Left renal cortex interstitium (tissue), 4 donors: ENCODE measurements at places on chromosomes 1 and 21.

- DNase-seq, result no peak
Observed at GRCh38 chr1:39973503-39974135, 18.7 kb downstream of the MFSD2A start.

DNA sequence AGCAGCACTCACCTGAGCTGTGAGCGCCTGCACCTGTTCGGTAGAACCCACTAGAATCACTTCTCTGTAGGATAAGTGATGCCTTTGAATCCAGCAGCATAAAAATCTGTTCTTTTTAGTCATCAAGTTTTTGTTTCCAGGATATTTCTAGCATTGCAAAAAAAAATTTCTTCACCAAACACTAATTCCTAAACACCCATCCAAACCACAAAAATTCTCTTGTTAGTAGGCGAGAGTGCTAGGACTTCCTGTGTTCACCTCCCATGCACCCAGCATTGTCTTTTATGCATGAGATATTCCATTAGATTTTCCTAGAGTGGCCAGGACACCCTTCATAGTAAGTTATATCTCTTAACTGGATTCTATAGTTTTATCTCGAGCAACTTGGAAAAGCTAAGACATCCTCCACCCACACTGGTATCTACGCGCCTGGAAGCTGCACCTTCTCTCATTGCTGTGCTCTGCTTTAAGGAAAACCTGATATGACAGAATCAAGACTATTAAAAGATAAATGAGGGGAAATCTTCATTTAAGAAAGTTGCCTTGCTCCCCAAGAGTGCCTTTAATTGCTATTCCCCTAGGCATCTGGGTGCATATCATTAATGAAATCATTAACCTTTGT lies 12.3 kb downstream of the SERTAD4 start:
- no peak for DNase-seq

DNA sequence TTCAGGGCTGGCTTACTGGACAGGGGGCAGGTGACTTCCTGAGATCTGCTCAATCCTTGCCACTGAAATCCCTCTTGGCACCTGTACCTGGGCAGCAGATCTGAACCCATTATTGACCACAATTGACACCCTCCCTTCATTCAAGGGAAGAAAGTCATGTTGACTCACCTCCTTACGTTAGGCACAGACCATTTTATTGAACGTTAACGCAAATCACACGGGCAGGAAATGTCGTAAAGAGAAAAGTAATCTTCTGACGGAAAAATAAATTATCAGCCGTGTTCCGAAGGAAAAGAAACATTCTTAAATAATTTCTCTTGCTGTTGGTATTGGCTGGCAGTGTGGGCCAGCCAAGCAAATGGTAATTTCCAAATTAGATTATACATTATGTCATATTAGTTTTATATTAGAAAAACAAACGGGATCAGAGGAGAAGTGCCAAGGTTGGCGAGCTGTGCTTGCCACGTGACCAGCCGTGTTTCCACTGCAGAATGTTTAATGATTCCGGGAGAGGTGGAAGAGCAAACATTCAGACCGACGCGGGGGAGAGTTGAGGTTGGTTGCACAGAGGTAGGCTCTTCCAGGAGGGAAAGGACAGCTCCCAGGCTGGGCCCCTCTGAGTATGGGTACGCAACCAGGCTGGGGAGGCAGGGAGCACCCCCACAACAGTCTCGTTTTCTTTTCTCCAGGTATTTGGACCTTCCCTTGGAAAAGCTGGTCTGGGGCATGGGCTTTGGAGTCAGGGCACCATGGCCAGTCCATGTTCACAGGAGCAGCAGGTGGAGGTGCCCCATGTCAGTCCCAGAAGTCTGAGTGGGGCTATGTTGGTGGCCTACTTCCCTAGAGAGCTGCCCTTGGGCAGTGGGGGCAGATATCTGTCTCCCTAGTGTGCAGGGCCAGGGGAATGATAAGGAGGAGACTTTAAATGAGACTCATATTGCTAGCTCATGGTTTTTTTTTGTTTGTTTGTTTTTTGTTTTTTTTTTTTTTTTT lies 121.1 kb downstream of the FOXD2 start:
- DNase-seq, result no peak

DNA sequence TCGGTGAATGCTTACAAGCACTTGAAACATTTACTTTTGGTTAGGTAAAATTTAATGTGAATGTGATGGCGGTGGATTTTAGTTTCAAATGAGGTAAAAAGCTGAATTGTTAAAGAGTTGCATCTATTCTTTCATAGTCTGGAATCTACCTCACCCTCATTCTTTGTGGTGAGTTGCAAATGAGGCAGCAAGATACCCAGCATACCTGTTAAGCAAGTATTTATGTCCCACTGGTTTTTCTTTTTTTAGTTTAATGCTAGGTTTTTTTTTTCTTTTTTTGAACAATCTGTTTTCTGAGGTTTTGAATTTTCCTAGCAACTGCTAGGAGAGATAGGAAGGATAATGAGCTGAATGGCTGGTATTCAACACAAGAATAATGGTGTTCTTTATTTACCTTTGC lies 127.9 kb upstream of the CACYBP start:
- no peak for DNase-seq

DNA sequence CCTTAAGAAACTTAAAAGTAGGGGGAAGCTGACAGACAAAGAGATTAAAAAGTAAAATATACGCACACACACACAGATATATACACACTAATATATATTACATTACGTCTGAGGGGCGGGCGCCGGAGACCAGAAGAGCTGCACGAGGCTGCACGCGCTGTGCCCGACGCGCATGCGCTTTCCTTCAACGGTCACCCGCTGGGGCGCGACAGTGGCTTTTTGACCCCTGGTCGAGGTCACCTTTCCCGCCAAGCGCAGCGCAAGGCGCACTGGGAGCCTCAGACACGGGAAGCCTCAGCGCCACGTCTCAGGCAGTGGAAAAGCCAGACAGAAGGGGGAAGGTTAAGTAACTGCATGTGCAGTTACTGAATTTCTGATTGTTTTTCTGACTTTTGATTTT lies at the start of gene HORMAD1:
Gene HORMAD1, minus strand, starts transcription at position 193 of the 400 bp plus-strand sequence. CDS start 1,390 bp downstream, outside the sequence.
- no peak for DNase-seq

DNA sequence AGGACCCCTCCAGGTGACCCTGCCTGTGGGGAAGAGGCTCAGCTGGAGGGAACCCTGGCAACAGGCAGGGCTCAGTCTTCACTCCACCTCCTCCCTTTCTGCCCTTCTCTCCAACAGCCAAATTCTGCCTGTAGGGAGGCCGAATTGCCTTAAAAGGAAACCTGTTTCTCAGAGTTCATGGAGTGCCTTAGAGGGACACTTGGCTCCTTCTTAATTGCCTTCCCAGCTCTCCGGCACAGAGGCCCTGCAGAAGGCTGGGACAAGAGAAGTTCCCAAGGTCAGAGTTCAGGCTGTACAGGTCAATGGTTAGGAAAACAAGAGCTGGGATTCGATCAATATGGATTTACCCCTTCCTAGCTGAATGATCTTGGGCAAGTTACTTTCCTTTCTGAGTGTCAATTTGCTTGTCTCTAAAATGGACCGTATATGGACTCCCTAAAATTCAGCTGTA lies 6.2 kb downstream of the CSRP1 start:
- DNase-seq, result no peak

GRCh38 chr1:3669421-3669821 lies 17.1 kb downstream of the TP73 start:
- DNase-seq, result no peak

GRCh38 chr1:243465738-243466137 lies 209.9 kb downstream of the SDCCAG8 start:
- no peak for DNase-seq

GRCh38 chr1:150072959-150073358 lies 5.4 kb downstream of the VPS45 start:
- no peak for DNase-seq

GRCh38 chr1:61081686-61082310 lies 563 bp upstream of the NFIA start:
- DNase-seq, result no peak

DNA sequence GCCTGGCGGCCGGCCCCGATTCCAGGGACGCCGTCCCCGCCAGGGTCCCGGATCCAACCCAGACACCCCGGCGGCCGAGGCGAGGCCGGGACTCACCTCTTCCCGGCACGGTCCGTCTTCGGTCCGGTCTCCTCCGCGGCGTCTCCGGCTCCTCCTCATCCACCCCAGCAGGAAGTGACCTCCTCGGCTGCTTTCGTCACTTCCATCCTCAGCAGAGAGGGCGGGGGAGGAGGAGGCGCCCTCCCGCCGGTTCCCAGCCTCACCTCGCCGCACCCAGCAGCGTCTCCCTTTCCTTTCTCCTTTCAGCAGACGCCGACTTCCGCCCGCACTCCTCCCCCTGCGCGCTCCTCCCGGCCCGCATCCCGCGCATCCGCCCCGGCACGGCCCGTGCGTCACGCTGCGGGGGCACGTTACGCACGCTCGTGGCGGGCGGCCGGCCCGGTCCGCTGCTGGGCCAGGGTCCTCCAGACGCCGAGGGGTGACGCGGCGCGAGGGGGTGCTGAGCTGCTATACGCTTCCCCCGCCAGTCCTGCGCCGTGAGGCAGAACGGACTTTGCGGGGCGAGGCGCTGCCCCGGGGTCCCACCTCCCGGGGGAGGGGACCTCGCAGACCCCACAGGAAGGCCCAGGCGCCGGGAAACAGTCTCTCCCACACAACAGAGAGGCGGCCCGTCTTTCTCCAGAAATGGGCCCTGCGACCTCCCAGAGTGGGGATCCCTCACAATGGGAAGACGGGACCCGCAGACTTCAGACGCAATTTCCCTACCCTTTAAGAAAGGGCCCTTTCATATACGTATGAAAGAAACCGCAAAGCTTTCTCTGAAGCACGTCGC lies at the start of gene ETV3:
Gene ETV3, minus strand, starts transcription at position 176 of the 832 bp plus-strand sequence. CDS start 2,043 bp downstream, outside the sequence.
- DNase-seq, result no peak

GRCh38 chr1:205350124-205350523 lies 6.6 kb downstream of the KLHDC8A start:
- DNase-seq, result no peak

- DNase-seq, result no peak
Observed at GRCh38 chr21:42239973-42240372, 21.0 kb downstream of the ABCG1 start.

DNA sequence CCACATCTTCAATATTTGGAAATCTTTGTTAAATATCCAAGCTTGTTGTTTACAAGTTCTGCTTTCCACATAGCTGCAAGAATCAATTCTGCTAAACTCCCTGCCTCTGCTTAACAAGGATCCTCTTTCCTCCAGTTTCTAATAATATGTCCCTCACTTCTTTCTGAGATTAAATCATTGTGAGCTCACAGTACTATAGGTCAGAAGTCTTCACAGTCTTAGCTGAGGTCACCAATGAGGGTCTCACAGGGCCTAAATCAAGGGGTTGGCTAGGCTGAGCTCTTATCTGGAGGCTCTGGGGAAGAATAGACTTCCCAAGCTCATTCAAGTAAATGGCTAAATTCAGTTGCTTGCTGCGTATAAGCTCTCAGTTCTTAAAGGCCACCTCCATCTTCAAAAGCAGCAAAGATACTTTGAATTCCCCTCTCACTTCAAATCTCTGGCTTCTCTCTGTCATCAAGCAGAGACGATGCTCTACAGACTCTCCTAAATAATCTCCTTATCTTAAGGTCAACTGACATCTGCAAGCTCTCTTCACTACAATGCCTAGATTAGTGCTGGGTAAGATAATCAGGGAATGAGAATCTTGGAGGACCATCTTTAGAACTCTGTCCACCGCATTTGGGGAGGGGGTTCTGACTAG lies 175.3 kb downstream of the PLPPR4 start:
- DNase-seq, result no peak

- DNase-seq, result no peak
Observed at GRCh38 chr21:17597680-17598079, 15.0 kb downstream of the BTG3 start.

DNA sequence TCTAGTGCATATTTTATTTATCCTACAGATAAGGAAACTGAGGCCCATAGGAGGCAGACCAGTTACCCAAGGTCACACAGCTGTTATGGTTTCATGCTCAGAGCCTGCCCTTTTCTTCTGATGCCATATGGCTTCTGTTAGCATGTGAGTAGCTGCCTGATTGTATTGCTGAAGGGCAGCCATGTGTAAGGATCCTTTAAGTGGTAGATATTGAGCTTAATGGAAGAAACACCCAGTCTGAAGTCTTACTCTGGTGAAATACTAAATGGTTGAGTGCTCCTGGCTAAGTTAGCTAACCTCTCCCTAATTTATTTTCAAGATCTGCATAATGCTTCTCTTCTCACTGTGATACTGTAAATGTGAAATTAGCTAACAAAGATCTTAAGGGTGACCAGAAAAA lies 30.9 kb downstream of the ADAMTS5 start:
- no peak for DNase-seq

- DNase-seq, result peak; percentile 26
Observed at GRCh38 chr1:48697066-48697707, 79.5 kb downstream of the BEND5 start.

DNA sequence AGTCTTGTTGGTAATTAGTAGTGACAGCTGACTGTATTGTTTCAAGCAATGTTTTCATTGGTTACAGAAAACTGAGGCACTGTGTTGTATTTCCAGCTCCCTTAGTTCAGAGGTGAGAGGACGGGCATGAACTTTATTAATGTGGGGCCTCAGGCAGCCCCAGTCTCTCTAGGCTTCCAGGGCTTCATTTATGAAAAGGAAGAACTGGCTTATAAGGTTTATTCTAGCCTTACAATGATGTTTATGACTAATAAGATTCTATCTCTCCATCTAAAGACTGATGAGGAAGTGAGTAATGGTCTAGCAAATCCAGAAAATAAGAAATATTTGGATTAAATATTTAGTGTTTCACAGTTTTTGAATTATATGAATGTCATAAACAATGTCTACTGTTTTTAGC lies 41.5 kb downstream of the CBS start:
- DNase-seq, result no peak

GRCh38 chr1:9435153-9435636 lies 104.1 kb upstream of the SLC25A33 start:
- no peak for DNase-seq

DNA sequence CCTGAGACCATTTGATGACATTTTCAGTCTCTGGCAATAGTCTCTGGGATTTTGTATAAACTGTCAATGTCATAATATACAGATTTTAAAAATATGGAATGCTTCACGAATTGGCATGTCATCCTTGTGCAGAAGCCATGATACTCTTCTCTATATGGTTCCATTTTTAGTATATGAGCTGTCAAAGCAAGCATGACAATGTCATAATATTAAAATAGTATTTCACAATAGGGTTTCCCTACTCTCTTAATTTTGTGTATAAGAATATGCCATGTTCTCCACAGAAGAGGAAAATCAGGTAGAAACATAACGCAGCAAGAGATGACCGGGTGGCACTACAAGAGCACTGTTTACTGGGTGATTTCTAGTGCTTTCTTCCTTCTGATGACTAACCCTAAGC lies 8.3 kb upstream of the DIPK1A start:
- no peak for DNase-seq

GRCh38 chr1:155202198-155202597 lies 5.5 kb downstream of the THBS3 start:
- no peak for DNase-seq

- DNase-seq, result no peak
Observed at GRCh38 chr1:231487019-231487418, 41.5 kb upstream of the TSNAX start.
